Jurkat, Clone E6-1 (cell line): ENCODE measurements at places on chromosomes 6 and 20.

DNA sequence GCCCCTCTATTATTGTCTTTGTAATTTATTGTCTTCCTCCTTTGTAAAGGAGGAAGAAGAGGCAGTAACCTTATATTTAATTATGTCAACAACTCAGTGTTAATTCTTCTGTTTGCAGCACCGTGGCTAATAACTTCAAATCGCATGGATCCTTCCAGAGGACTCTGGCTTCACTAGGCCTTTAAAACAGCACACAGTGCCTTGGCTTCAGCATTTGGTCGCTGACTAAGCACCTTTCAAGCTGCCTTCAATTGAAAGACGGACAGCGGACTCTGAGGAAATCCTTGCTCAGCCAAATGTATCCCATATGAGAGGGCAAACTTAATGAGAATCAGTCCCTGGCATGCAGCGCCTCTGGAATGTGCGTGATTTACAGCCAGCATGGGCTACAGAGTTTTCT, 64.2 kb downstream of the SGK1 start:
- DNase-seq, result no peak

DNA sequence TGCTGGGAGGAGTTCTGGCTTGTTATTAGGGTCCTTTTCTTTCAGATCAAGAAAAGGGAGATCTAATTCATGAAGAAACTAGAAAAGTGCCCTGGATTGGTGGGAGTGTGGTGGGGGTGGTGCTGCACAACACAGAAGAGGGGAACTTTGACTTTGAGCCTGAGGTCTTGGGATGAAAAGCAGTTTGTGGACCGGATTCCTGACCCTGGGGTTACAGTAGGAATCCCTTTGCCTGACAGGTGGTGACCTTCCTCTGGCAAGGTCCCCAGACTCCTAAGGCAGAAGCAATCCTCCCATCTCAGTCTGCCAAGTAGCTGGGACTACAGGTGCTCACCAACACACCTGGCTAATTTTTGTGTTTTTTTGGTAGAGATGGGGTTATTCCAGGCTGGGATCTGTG, 45.3 kb upstream of the IER3 start:
- no peak for DNase-seq

DNA sequence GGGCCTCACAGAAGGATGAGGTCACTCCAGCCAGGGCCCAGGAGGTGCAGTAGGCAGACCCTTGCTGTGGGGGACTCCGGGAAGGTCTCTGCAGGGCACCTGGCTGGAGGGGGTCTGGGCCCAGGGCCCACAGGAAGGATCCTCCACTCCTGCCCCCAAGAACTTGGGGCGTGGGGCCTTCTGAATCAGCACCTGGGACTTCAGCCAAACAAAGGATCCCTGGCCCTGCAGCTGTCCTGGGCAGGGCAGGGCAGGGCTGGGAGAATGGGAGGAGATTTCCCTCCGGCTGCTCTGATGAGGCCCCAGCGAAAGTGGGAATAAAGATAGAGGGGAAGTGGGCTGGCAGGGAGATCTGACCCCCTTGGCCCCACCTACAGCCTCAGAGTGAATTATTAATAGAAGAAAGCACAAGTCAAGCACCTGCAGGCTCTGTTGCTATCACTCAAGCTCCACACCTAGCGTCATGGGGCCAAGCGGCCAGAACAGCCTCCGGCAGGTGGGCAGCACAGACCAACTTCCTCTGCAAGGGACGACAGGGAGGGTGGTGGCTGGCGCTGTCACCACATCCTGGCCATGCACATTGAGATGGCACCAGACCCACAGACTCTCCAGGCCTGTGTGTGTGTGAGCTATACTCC, 61.6 kb upstream of the MRPS10 start:
- peak; percentile 66 for DNase-seq

GRCh38 chr6:21668795-21669194, 75.2 kb downstream of the SOX4 start:
- DNase-seq, result no peak

GRCh38 chr6:91105532-91105931, 518.7 kb upstream of the MAP3K7 start:
- DNase-seq, result no peak

DNA sequence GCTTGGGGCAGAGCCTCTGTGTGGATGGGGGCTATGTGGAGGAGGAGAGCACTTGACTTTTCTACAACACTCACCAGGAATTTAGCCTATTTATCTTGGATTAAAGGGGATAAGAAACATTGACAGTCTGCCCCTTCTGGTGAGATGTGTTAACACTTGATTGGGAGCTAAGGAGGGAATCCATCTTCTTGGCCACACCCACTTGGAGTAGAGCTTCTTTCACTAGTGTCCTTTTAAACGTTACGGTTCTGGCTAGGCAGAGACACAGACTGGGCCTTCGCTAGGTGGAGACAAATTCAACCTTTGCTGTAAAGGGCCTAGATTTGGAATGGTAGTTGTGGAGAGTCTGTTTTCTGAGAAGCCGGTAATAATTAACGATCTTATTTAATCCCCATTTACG, 15.5 kb upstream of the TPBG start:
- no peak for DNase-seq

DNA sequence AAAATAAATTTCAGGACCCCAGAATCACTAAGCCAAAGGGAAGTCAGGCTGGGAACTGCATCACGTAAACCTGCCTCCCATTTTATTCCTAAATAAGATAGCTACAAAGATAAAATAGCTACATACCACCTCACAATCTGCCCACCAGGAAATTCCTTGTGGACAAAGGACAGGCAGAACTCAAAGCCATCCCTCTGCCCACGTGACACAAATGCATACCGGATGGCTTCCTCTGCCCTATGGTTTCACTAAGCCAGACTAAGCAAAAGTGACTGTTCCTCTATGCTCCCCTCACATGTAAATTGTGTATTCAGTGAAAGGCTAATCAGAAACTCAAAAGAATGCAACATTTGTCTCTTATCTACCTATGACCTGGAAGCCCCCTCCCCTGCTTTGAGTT, 15.0 kb downstream of the MBOAT1 start:
- no peak for DNase-seq

DNA sequence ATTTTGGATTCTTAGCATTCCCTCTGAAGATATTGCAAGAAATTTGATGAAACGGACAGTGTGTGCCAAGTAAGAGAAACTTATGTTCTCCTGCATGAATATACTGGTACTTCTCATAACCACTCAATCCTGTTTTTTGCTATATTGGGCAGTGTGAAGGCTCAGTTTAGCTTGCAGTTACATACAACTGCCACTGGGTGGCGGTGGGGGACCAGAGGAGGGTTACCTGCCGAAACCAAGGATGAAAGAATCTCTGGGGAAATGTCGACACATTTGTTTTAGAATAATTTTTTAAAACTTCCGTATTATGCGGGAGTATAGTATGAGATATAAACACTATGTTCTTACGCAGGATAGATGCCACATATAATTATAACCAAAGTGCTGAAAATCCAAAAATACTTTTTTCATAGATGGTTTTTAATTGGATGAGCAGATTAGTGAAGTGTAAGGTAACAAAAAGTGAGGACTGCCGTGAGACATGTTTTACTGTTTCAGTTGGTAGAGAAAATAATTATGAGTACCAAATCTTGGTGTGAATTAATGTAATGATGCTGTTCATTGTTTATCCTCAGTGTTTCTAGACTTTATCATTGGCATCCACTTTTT, 9.7 kb downstream of the TRMT11 start:
- DNase-seq, result peak; percentile 47

GRCh38 chr6:33443025-33443424, 11.4 kb upstream of the ZBTB9 start:
- DNase-seq, result no peak

GRCh38 chr6:26172608-26172968, 85.4 kb downstream of the HFE start:
- peak; percentile 61 for DNase-seq

DNA sequence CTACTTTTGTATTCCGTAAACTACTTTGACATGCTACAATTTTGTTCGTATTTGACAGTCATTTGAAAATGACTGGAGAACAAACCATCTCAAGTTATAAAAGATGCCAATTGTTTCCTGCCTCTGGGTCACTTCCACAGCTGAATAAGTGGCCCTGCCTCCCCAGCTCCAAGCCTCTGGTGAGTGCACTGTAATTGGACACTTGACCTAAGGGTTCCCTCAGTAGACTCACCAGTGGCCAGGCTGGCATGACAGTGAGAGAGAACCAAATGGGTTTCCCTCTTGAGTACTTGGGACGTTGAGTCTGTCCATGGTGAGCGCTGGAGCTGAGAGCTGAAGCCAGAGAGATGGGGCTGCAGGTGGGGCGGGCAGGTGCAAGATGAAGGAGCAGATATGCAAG, 57.1 kb downstream of the SLC35D3 start:
- DNase-seq, result no peak

GRCh38 chr6:126444659-126445273, 104.9 kb downstream of the CENPW start:
- no peak for DNase-seq

GRCh38 chr6:43489277-43490072, 12.1 kb downstream of the TJAP1 start:
- DNase-seq, result no peak

DNA sequence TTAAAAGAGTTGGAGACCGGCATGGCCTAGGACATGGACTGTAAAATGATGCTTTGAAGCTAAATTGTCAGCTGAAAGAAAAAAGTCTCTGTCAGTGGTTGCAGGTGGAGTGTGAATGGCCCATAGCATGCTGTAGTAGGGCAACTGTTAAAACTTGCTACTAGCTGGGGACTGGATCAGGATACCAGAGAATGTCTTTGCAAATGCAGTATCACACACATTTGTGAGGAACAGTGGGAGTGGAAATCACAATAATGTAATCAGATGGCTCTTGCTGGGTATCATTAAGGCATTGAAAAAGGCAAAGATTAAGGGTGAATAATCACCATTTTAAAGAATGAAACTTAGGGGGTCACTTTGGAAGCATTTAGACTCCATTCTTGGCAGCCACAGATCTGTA, 737.9 kb downstream of the EYS start:
- DNase-seq, result no peak

- DNase-seq, result no peak
Measured at GRCh38 chr6:14283600-14284235, 166.1 kb downstream of the CD83 start.

DNA sequence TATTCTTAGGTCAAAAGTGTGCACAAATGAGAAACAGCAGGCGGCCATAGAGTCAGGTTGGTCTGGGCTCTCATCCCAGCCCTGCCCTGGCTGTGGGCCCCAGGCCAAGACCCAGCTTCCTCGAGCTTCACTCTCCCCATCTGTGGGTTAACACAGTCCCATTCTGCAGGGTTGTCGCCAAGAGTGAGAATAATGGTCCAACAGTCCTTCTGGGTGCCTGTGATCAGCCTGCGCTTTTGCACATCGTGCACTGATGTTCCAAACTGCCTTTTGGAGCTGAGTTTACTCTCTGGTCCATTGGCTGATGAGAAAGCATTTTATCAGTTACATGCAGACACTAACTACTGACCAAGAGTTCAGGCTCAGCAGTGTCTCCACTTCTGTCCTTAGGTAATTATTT, 82.6 kb downstream of the INSM1 start:
- DNase-seq, result no peak

DNA sequence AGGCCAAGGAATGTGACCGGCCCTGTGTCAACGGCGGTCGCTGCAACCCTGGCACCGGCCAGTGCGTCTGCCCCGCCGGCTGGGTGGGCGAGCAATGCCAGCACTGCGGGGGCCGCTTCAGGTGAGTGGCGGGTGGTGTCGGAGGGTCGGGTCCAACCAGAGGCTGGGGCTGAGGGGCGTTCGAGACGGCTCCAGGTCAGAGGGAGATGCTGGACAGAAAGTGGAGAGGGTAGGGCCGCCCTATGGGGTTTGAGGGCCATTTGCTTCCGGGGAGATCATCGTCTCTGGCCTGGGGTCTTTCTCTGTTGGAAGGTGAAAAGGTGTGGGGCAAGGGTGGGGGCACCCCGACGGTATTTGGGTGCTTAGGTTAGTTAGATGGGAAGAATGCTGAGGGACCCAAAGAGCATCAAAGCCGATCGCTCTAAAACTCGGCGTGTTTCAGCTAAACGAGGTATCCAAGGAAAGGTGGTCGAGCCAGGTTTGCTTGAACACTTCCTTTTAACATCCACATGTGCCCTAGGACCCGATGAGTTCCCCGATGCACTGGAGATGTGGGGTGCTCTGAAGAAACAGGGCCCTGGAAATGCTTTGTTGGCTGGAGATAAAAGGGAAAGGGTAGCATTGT, 691 bp downstream of the ATRN start:
- DNase-seq, result no peak

DNA sequence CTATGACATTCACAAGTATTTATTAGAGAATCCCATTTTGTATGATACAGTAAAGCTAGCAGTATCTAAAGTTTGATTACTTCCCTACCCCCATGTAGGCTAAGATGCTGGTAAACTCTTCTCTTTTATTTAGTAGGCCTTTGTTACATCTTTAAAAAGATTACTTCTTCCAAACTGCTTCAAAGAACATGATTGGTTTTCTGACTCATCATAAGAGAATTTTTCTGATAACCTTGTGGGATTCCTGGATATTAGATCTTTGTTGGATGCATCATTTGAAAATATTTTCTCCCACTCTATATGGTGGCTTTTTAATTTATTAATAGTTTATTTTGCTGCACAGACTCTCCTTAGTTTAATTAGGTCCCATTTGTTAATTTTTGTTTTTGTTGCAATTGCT, 898.3 kb upstream of the ADGRB3 start:
- no peak for DNase-seq

GRCh38 chr6:166278579-166279392, 29.4 kb downstream of the PRR18 start:
- no peak for DNase-seq

DNA sequence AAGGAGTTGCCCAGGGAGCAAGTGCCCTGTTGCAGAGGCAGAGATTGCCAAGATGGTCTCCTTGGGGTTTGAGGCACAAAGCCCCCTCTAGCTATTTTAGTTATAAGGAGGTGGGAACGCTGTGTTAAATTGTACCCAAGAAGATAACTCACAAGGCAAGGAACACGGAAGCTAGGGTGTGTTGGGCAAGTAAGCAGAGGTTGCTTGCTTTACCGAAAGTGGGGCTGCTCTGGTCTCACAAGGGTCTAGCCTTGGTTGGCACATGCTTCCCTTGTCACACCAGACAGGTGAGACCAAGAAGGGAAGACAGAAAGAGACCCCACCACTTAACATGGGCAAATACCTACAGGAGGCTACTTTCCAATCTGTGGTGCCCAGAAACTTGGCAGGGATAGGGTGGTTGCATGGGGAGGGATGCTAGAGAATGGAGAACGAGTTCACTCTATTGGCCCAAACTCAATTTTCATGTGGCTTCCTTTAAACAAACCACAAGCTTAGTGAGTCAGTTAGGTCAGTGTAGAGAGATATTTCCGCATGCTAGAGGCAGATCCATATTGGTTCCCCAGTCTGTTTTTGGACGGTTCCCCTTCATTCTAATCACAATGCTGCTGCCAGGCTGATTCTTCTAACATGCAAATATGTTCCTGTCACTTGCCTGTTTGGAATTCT, 42.4 kb downstream of the PLAGL1 start:
- no peak for DNase-seq
